Tibial nerve (tissue), 4 donors: ENCODE measurements at places on chromosomes 2 and 18. TPM values are rescaled to one million over a fixed set of nuclear protein-coding genes. Genes with fewer than 3 reads are reported as not detected.

GRCh38 chr2:109182426-109182825 lies 53.4 kb downstream of the SH3RF3 start:
- DNase-seq = no peak

DNA sequence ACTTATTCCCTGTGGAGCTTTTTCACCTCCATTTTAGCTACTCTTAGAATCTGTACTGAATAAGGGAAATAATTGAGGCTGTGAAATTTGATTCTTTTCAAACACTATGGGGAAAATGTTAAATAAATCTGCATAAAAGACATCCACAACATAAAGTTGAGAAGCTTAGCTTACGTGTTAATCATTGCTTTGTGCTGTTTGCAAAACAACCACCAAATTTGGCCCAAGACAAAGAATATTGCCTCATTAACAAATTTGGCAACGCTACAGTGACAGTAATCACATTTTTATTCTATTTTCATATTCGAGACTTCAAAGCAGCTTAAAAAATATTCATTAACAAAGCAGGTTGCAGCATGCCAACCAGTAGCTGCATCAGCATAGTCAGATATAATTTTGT lies 437.6 kb downstream of the DPP10 start:
- DNase-seq = no peak

DNA sequence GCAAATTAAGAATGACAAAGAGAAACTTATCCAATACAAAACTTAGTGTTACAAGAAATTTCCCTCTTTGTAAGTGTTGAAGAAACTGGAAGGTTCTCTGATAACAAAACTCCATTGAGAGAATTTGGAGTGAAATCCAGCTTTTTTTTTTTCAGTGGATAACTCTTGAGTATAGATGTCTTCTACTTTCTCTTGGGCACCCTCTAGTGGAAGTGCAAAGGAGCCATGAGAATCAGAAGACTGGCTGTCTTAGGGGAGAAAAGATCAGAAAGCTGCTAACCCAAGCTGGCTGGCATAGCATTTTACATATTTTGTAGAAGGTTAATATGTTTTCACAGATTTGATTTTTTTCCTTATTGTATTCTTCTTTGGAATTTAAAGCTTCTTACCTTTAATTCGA lies 138.8 kb upstream of the SATB2 start:
- DNase-seq = no peak

The CCDC148 gene
- 2.5 TPM for total RNA-seq

DNA sequence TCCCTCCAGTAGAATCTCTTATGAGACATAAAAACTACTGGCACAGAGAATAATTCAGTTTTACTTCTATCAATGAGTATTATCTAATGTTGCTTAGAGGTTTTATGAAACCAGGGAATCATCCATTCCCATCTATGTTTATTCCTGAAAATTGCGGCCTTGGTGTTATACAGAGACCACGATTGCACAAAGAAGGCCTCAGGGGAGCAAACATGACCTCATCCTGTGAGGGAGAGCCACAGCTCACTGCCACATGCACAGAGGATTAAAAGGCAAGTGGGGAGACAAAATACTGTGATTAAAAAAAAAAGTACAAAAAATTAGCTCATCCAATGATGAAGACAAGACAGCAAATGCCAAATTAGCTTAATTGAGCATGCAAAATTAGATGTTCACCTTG lies 111.8 kb upstream of the SLC35G4 start:
- peak; percentile 59 for DNase-seq

The CNGA3 gene
- not detected for total RNA-seq

GRCh38 chr2:43284967-43285366 lies 58.6 kb upstream of the ZFP36L2 start:
- DNase-seq = no peak

GRCh38 chr2:33512112-33512511 lies 35.7 kb downstream of the RASGRP3 start:
- no peak for DNase-seq

DNA sequence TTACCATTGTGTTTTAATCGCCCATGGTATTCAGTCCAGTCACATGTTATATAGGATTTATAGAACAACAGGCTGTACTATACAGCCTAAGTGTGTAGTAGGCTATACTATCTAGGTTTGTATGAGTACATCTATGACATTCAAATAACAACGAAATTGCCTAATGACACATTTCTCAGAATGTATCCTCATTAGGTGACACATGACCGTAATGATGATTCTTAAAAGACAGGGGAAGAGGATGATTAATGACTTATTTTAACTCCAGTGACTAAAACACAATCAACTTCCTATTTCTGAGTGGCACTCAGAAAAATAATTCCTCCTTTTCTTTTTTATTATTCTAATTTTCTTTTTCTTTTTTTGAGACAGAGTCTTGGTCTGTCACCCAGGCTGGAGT lies 63.0 kb upstream of the ACSL3 start:
- DNase-seq = no peak

- peak; percentile 30 for DNase-seq
Measured at GRCh38 chr2:37324786-37325624, at the start of gene PRKD3. Gene PRKD3 (minus strand): TSS chr2:37324833. CDS start chr2:37316524, 8,309 bp downstream.

DNA sequence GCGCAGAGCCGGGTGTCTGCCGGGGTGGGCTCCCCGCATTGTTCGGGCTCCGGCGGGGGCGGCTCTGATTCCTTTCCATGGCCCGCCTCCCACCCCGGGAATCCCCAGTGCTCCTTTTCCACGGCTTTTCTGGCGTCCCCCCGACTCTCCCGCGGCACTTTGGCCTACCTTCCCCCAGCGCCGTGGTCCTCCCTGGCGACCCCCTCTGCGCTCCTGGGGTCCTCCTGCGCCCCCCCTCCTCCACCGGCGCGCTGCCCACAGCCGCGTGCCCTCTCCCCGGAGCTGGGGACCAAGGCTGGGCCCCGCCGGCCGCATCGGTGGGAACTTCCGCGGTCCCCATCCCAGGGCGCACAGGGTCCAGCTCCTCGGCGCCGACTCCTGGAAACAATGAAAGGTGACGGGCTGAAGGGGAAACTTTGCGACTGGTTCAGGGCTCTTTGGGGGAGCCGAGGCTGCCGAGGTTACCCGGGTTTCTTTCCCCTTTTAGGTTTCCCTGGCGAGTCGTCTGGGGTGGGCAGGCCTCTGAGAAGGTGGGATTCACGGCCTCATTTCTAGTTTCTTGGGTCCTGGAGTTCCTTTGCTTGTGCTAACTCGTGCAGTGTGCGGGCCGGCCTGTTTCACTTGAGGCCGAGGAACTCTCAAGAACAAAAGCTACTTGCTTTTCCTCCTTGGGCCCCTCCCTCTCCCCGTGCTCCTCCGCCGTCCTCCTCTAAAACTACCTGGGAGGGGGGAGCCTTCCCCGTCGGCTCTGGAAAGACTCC lies 2.2 kb downstream of the TGIF1 start:
- peak; percentile 55 for DNase-seq

The COLEC11 gene
- 1.6 TPM for total RNA-seq

The CDH20 gene
- total RNA-seq = 0.90 TPM

DNA sequence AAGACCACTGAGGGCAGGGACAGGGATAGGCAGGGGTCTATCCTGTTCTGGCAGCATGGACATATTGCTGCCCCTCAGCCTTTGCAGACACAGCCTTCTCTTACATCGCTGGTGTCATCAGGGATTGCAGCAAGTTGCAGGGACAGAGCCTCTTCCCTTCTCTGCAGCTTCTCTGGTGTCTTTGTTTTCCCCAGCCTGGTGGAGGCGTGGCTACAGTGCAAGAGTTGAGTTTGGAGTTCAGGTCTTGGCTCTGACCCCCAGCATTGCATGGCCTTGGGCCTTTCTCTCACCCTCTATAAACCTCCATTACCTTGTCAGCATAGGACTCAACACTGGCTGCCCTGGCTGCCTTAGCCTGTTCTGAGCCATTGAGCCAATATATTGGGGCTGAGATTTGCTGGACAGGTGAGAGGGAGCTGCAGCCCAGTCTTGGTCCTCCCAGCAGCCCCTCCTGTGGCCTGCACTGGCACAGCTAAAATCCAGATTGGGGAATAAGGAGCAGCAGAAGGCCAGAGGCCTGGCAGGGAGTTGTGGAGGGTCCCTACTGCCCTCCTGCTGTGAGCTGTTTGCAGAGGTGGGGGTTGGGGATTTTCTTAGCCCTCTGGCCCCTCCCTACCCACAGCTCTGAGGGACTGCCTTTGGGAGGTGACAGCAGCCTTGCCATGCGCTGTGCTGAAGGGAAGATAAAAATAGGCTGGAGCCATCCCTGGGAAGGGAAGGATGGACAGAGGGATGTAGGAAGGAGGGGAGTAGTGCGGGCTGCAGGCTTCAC lies 22.8 kb downstream of the EHD3 start:
- no peak for DNase-seq

The BOLL gene
- not detected for total RNA-seq

The C2orf68 gene
- total RNA-seq = 21.9 TPM

- no peak for DNase-seq
Measured at GRCh38 chr2:48279344-48280090, 250.4 kb upstream of the STON1 start.

The COL3A1 gene
- total RNA-seq = 205 TPM

- DNase-seq = peak; percentile 65
Measured at GRCh38 chr2:114550895-114551793, 108.7 kb downstream of the DPP10 start.

The SCG2 gene
- total RNA-seq = 0.30 TPM

The MALL gene
- total RNA-seq = 33.3 TPM

DNA sequence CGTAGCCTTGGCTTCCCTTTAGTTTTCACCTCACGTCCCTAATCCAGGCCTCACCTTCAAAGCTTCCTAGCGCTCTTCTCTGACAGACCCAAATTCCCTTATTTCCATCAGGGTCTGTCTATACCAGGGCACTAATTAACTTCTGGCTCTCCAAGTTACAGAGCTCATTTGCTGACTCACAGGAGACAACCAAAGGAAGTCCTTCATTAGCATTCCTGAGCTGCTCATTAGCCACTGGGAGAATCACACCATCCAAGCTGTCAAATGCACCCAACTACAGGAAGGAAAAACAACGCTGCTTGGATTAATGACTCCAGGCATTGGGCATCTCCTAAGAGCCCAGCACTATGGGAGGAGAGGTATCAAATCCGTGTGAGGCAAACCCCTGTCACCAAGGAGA lies 109.8 kb upstream of the ALK start:
- no peak for DNase-seq

The EXOC6B gene
- total RNA-seq = 22.1 TPM

DNA sequence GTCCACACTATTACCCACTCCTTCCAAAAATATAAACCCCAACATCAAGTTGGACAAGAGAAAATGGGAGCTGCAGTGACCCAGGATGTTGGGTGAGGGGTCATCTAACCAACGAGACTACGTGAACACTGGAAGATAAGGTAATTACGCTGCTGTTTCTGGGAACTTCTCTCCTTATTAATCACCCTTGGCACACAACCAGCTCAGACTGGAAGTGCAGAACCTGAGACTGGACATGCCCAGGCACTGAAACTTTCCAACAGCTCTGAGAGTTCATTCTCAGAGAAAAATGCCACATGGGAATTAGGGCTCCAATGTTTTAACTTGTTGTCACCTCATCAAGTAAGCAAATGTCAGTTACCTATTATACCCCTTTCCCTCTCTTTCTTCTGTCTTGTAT lies 135.3 kb downstream of the CCDC148 start:
- DNase-seq = no peak

DNA sequence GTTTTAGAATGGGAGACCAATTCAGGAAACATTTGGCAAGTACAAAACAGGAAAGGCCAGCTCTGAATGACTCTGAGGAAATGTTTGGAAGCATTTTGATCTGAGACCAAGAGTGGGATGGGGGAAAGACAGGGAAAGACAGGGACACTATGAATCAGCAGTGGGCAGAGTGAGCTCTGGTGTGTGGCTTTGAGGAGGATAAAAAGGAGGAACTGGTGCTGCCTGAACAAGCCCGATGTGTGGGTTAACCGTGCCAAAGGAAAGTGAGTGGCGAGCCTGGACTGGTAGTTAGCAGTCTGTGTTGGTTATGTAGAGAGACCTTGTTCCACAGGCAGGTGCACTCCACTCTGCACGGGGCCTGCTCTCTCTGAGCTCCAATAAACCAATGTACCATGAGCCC lies 5.3 kb downstream of the MFSD6 start:
- no peak for DNase-seq

GRCh38 chr2:42882756-42883155 lies 90.4 kb upstream of the HAAO start:
- no peak for DNase-seq

DNA sequence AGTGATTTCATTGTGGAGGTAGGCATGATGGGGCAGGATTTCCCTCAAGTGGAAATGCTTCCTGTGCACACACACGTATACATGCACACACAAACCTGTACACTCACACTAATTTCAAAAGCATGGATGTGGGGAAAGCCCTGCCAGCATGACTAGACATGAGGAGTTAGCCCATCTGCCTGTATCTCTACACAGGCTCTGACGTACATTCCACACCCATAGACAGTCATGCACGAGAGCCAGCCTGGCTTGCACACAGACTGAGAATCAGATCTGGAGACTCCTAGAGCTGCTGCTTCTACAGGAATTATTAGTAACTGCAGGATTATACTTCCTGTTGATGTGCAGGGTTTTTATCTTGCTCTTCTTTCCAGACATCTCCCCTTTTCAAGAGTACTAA lies 27.3 kb upstream of the NFU1 start:
- peak; percentile 16 for DNase-seq

GRCh38 chr2:23465936-23466335 lies 81.0 kb downstream of the KLHL29 start:
- DNase-seq = no peak

The SLC38A11 gene
- not detected for total RNA-seq

- DNase-seq = no peak
Measured at GRCh38 chr18:41972067-41972925, 17.3 kb downstream of the PIK3C3 start.

- no peak for DNase-seq
Measured at GRCh38 chr2:117786520-117786919, 28.0 kb upstream of the DDX18 start.

DNA sequence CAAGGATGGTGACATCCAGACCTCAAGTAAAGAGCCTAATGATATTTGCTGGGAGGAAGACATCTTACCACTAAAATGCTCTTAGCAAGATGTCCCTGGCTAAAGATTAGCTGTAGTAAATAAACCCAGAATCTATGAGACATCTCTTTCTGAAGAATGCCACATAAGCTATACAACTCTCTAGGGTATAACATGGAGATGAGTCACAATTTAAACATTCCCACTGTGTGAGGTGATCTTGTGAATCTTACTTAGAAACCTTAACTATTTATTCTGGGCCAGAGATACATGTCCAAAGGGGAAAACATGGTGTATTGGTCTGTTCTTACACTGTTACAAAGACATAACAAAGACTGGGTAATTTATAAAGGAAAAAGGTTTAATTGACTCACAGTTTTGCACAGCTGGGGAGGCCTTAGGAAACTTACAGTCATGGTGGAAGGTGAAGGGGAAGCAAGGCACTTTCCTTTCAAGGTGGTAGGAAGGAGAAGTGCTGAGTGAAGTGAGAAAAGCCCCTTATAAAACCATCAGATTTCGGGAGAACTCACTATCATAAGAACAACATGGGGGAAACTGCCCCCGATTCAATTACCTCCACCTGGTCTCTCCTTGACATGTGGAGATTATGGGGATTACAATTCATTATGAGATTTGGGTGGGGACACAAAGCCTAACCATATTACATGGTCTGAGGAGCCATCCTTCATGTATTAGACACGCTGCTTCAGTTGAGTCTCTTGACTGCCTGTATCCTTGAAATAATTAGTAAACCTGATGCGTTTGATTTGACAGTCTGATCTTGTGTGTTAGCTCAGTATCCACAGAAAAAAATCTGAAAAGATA lies 17.1 kb downstream of the KRCC1 start:
- DNase-seq = no peak

The PELI1 gene
- 18.4 TPM for total RNA-seq

- no peak for DNase-seq
Measured at GRCh38 chr2:5319493-5319892, 372.7 kb upstream of the SOX11 start.
